ENCODE measurements at places on chromosomes 6 and 20.

GRCh38 chr6:100880149-100880852, 828 bp downstream of the ASCC3 start:
- no peak for DNase-seq

DNA sequence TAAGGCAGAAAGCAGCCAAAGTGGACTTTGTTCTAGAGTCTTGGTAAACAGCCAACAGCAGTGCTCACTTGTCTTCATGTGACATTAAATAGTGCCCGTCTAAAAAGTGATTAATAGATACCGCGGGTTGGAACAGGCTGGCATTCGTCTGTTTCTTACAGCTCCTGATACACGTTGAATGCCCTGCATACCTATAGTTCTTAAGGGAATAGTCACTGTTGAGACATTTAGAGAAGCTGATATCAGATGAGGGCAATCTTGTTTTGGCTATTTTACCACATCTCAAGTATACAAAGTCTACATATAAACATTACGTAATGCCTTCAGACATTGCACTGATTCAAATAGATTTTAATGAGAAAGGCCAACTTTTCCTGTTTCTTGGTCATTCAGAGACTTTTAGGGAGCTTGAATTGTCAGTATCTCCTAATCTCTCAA, 374.9 kb upstream of the FLRT3 start:
- no peak for DNase-seq

- no peak for DNase-seq
These were observed 53.7 kb downstream of the KLHL31 start for GRCh38 chr6:53611889-53612288.

- no peak for DNase-seq
These were observed 1.8 kb downstream of the TIAM2 start for GRCh38 chr6:154996841-154997311.

- DNase-seq: no peak
These were observed 37.0 kb downstream of the RIOK1 start for GRCh38 chr6:7426447-7427169.

GRCh38 chr20:63092660-63093215, 86.0 kb upstream of the BHLHE23 start:
- peak; percentile 28 for DNase-seq

GRCh38 chr20:35320396-35321126, 28.3 kb upstream of the FAM83C start:
- DNase-seq: no peak

- no peak for DNase-seq
These were observed 1.5 kb downstream of the LEMD2 start for GRCh38 chr6:33787346-33787953.

- DNase-seq: no peak
These were observed 33.4 kb downstream of the EFCAB8 start for GRCh38 chr20:32891926-32892660.

- no peak for DNase-seq
These were observed 6.3 kb downstream of the OR2A4 start for GRCh38 chr6:131694832-131695426.

- DNase-seq: no peak
These were observed 12.1 kb upstream of the NTSR1 start for GRCh38 chr20:62696434-62696957.

GRCh38 chr20:4483961-4484360, 237.7 kb upstream of the PRND start:
- no peak for DNase-seq

DNA sequence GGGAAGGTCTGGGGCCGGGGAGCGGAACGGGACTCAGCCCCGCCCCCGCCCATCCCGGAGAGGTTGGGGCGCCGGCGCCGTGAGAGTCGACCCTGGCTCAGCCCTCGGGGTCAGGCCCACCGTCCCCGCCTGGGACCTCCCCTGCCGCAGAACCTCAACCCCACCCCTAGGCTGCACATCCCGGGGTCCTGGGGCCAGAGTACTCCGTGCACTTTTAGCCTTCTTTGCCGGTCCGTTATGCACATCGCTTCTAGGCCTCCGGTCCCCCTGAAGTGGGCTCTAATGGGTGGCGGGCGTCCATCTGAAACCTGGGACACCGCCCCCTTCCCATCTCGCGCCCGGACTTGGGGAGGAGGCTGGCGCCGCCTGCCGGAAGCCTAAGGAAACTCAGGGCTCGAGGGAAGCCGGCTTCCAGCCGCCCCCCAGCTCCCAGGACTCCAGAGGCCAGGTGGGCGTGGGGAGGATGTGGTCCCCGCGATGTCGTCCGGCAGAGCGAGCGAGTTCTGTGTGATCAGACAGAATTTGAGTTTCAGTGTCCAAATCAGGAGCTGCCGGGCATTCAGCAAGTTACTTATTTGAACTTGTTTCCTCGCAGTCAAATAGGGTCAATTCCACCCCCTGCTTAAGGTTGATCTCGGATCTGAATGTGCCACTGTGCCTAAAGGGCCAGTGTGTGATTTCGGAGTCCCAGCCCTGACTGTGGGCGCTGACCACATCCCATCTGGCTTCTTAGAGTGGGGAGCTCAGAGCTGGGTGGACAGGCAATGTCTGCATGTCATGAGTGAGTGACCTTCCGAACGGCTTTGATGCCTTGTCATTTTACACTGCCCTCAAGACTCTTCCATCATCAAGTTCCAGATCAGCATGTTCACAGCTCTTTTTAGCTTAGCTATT, 47.6 kb downstream of the CPXM1 start:
- peak; percentile 77 for DNase-seq
